ENCODE measurements at places on chromosomes 2 and 18. TPM values are rescaled to one million over a fixed set of nuclear protein-coding genes. Genes with fewer than 3 reads are reported as not detected.

The KCNS3 gene
- total RNA-seq, result not detected

The OSR1 gene
- total RNA-seq, result not detected

DNA sequence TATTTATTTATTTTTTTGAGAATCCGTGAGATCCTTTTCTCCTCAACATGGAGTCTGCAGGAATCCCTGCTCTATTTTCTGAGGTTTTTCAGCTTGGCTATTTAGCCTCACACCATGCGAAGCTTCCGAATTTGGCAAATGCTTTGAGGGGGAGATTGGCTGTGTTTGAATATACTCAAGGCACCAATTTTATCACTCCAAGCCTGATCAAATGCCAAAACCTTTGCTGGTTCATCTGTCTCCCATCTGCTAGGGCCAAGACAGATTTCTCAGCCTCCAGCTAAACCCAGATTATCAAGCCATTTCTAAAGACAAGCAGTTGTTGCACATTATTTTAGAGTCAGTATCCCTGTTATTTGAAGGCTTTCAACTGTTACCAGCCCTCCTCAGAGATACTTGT is 295.7 kb downstream of the XIRP2 start:
- H3K27ac ChIP-seq, result no peak overlapping the region
- H3K4me1 ChIP-seq, result no peaks in the 10 kb centered on the region
- no peak overlapping the region for H3K4me3 ChIP-seq
- no peaks in the 10 kb centered on the region for H3K36me3 ChIP-seq
- no peak for DNase-seq

DNA sequence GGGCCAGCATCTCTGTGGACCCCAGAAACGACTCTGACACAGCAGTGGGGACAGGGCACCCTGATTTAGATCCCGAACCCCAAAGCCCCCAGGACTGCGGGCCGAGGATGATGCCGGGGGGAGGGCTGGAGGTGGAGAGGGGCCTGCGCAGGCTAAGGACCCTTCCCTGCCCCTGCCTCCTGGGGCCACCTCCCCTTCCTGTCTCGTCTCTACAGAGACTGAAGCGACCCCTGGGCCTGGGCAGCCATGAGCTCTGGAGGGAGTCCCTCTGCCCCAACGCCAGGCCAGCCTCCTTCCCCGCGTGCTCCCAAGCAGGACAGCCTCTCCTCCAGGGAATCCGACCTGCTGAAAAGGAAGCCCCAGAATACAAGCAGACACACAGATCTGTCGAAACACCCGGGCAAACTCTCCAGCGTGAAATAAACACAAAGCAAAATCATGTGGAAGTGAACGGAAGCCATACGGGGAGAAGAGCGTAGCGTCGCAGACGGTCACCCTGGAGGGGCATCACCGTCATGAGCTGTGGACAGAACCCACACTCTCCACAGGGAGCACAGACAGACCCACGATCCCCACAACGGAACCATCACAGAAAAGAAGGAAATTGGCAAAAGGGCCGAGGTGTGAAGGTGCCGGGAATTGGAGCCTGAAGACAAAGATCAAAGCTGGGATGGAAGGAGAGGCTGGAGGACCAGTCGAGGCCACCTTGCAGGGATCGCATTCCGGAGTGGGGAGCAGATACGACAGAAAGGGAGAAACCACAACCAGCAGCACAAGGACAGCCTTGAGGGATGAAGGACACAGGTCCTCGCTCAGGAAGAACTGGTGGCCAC is 51.0 kb upstream of the CTDP1 start:
- H3K4me3 ChIP-seq, result no peak overlapping the region
- no peak overlapping the region for H3K27ac ChIP-seq
- H3K4me1 ChIP-seq, result peaks cover 27% of the 10 kb centered on the region
- no peaks in the 10 kb centered on the region for H3K36me3 ChIP-seq
